Activated T-helper 1 cell treated with Interleukin-2 at 50 U/mL for 16 hours (primary cell): ENCODE measurements at places on chromosomes 3 and 15.

DNA sequence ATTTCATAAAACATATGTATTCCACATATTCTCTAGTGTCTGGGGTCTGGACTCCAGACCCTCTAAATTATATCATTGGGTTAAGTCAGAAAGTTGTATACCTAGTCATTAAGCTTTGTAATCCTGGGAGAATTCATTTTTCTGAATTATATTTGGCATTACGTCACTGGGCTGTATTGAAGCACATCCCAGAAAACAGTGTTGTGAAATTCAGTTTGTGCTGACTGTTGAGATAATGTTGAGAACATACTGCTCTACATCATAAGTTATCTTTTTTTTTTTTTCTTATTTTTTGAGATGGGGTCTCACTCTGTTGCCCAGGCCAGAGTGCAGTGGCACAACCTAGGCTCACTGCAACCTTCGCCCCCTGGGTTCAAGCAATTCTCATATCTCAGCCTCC is 153.1 kb upstream of the STT3B start:
- no peak for DNase-seq

GRCh38 chr15:36682101-36682500 is 102.7 kb downstream of the CDIN1 start:
- DNase-seq, result no peak

DNA sequence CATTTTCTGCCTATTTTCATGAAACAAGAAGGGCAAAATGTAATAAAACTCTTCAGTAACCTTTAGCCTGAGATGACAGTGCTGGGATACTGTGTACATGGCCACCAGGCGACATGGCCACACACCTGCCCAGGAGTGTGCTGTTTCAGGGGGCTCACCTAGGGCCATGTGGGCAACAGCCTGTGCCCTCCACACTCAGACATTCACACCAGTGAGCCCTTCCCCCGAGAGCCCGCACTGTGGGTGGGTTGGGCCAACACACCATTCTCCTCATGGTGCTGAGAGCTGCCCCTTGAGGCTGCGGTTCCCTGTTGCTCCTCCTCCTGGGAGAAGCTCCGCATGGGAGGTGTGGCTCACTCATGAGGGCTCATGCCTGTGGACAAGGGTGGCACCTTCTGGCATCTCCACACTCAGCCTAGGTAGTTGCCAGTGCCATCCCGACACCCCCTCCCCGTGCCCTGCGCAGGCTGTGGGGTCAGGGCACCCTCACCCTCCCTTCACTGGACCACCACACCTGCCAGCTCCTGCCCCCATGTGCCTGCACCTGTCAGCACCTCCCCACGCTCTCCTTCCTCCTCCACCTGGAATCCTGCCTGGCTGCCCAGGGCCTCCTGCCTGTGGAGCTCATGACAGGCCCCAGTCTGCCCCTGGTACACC is 19.7 kb downstream of the OCA2 start:
- no peak for DNase-seq

DNA sequence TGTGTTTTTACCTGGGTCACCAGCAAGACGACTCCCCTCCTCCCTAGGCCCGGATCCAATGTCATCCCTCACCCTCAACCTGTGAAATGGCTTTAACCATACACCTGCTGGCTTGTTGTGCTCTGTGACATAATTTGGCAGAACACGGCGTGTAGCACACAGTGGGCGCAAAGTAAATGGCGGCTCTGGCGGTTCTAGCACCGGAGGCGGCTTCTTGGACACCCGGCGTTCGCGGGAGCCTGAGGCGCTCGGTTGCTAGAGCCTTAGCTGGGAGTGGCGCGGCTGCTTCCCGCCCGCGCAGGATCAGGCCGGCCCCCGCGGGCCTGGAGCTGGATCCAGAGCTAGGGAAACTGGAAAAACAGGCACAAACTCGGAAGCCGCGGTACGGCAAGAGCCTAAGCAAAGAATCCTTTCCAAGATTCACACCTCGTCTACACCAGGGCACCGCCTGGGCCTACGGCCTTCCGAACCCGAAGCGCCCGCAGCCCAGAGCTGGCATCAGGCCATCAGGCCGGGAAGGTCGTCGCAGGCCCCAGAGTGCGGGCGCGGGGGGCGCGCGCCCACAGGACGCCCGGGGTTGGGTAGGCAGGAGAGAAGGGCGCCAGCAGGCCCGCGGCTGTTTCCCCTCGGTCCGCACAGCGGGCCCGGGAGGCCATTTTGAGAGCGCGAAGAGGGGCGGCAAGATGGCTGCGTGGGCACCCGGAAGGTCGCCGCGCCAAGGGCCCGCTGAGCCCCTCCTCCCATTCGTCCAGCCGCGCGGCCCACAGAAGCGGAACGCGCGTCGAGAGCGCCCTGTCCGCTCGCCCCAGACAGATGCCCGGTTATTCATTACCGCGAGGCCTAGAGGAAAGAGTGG is 43.9 kb upstream of the POLG start:
- no peak for DNase-seq

GRCh38 chr3:60298141-60298540 is 953.1 kb downstream of the FHIT start:
- no peak for DNase-seq

GRCh38 chr15:32685576-32685975 is 32.2 kb upstream of the GREM1 start:
- no peak for DNase-seq

GRCh38 chr15:90571063-90571541 is 41.4 kb downstream of the CRTC3 start:
- no peak for DNase-seq

DNA sequence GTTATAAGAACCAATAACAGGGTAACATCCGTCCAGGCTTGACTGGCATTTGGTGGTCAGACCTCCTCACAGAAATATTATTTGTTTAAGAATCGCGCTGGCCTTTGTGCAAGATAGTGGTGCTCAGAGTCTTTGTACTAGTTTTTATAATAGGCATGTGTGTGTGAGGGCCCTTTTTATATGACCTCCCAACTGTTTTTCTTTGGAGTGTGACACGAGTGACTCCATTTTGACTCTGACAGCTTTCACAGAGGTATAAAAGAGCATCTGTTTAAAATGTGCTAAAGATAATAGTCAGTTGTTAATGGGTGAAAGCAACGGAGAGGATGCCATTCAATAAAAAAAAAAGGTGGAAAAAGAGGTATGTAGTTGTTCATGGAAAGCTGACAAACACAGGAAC is 110.4 kb downstream of the IL1RAP start:
- DNase-seq, result no peak
